ENCODE measurements at places on chromosomes 4 and X.

- DNase-seq, result peak; percentile 49
These were observed 608 bp downstream of the RAPGEF2 start for GRCh38 chr4:159103384-159103990.

DNA sequence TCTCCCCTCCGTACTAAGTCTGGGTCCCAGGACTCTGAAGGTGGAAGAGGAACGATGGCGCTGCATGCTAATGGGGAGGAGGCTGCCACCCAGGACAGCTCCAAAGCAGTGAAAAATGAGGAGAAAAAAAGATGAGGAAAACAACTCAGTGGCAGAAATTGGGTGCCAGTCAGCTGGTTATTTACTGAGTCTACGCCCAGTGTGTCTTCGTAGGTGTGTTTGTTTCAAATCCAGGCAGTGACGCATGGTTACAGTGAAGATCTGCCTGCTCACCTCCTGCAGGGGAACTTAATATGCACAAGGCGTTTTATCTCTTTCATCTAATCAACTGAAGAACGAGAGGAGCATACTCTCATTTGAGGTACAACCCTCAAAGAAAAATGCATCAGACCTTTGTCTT is 70.9 kb upstream of the FBXW7 start:
- no peak for DNase-seq

GRCh38 chrX:68365341-68365740 is 68.0 kb downstream of the OPHN1 start:
- DNase-seq, result no peak

- DNase-seq, result no peak
These were observed 11.0 kb upstream of the CLDN24 start for GRCh38 chr4:183333202-183333601.

DNA sequence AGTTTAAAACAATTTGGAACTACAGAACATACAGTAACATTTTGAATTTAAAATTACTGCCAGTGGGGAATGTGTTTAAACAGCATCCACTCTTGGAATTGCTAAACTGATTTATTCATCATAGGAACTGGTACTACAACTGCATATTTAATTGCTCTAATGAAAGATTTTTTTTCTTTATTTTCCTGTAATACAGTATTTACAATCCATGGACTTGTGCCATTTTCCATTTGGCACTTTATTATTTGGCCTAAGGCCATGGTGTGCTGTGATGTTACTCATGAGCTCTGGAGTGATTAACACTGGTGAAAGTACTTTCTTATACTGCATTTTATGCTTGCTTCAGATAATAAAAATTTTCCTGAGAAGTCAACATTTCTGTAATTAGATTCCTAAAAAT is 69.7 kb upstream of the NUDT6 start:
- no peak for DNase-seq

GRCh38 chr4:133178956-133179355 is 29.9 kb downstream of the PCDH10 start:
- no peak for DNase-seq

DNA sequence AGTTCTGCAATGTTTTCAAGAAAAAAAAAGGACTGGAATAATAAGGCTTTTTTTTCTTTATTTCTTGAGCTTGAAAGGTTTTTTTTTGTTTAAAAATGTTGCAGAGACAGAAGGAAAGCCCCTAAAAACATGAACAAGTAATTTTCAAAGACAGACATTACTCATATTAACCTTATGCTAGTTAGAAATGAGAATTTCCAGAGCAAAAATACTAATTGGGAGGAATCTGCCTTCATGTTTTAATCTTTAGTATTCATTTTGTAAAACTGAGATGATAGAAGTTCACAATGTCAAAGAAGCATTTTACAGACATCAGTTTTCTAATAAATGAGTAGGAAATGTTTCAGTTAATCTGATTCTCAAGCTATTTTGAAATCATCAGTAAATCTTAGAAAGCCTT is 1805.3 kb downstream of the PCDH7 start:
- DNase-seq, result no peak

GRCh38 chr4:40822420-40823166 is 72.8 kb downstream of the NSUN7 start:
- DNase-seq, result no peak

DNA sequence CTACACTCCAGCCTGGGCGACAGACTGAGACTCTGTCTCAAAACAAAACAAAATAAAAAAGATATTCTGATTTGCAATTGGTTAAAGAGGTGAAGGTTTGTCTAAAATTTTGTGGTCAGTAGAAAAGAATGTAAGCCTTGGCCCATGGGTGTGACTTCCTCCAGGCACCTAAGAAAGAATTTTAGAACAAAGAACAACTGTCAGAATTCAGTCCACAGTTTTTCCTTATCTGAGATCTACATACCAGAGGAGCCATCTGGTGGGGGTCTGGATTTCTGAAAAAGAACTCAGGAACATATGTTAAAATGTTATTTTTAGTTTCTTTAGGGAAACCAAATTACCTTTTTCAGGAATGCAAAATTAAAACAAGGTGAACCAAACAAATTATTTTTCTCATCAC is 434.1 kb downstream of the ANKRD50 start:
- DNase-seq, result peak; percentile 47

DNA sequence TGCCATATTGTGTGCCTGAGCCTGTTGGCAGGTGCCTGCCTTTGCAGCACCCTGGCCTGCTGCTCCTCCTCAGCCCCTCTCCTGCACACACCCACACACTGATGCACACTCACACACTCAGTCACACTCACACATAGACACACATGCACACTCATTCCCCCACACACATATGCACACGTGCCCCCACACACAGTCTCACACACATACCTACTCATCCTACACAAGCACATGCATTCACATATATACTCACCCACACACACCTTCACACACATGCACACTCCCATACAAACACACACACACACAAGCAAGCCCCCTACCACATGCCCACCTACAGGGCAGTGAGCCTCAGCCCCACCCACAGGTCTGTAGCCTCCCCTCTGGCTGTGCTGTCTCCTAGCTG is 245.0 kb downstream of the EVC2 start:
- DNase-seq, result no peak

GRCh38 chrX:40153345-40154249 is 55.8 kb upstream of the BCOR start:
- DNase-seq, result peak; percentile 45

DNA sequence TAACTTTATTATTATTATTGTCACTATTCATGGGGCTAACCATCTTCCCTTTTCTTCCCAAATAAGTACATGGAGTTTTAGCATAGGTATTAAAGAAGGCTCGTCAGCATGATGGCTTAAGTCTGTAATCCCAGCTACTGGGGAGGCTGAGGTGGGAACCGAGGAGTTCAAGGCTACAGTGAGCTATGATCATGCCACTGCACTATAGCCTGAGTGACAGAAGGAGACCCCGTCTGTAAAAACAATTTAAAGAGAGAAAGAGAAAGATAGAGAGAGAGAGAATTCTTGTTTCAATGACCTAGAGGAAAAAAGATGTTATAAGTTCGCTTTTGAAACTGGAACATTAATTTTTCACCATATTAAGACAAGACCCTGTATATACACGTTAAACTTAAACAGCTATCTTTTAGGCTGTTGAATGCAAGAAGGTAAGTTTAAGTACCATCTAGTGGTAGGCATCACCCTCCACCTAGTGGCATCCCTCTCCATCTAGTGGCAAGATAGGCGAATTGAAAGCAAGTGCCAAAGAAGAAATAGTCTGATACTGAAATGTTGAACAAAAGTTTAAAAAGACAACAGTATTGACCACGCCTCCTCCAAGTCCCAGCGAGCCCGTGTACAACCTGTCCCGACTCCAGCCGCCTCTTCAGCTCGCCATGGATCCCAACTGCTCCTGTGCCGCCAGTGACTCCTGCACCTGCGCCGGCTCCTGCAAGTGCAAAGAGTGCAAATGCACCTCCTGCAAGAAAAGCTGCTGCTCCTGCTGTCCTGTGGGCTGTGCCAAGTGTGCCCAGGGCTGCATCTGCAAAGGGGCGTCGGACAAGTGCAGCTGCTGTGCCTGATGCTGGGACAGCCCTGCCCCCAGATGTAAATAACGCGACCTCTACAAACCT is 26.0 kb upstream of the YTHDC1 start:
- DNase-seq, result peak; percentile 72

- no peak for DNase-seq
These were observed 262.6 kb downstream of the CENPC start for GRCh38 chr4:67282749-67283148.

- no peak for DNase-seq
These were observed 84.0 kb upstream of the GRPR start for GRCh38 chrX:16039363-16039762.

DNA sequence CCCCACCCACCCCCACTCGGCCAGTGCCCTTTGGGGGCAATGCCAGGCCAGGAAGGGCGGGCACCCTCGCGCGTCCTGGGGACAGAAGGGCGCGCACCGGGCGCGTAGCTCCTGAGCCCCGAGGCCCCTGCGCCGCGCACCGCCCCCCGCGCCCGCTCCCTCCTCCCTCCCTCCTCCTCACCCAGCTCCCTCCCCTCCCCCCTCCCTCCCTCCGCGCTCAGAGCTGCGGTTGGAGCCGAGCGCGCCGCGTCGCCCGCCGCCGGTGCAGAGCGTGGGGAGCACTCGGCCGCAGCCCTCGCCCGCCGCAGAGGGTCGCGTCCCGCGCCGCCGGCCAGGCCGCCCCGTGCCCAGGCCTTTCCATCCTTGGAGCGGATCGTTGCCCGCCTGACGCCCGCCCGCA is at the start of gene ATP2B3:
Gene ATP2B3 (plus strand): TSS at position 220 of the 400 bp plus-strand sequence. CDS start 18,606 bp downstream, outside the sequence.
- DNase-seq, result no peak

GRCh38 chr4:143296397-143297067 is 40.1 kb upstream of the GAB1 start:
- DNase-seq, result no peak

DNA sequence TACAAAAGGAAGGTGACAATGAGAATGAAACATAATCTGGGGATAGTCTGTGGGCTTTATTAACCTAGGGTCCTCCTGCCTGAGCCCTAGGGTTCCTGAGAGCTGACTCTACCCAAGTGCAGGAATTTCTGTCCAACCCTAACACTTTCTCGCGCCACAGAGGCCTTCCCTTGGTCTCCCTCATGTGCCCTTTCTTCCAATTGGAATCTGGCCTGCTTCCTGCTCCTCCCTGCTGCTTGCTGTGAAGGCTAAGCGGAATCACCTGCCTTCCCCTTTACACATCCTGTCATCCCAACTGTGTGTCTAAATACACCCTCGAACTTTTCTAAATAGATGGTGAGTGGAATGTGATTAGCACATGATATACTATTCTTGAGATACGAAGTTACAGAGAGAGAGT is 5.9 kb downstream of the MAGEA11 start:
- DNase-seq, result no peak

DNA sequence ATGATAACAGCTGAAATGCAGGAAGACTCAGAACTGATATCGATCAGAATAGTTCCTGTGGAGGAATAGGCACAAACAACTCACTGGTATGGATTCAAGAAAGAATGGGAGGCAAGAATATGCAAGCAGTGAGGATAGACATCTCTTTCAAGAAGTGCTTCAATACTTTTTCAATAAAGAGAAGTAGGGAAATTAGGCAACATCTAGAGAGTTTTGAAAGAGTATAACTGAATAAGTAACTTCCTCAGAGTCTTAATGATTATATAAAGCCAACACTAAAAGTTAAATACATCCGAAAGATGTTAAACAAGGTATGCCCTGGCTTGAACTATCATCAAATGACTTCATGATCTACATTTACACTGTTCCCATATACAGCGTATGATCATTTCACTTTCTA is 1443.0 kb downstream of the PCDH7 start:
- no peak for DNase-seq

Data from urothelium cell line (cell line).